Activated gamma-delta T cell treated with anti-CD3 and anti-CD28 coated beads, Interleukin-2, amount 50 U/mL, for 16 hours (primary cell): ENCODE measurements at places on chromosomes 5 and 9.

DNA sequence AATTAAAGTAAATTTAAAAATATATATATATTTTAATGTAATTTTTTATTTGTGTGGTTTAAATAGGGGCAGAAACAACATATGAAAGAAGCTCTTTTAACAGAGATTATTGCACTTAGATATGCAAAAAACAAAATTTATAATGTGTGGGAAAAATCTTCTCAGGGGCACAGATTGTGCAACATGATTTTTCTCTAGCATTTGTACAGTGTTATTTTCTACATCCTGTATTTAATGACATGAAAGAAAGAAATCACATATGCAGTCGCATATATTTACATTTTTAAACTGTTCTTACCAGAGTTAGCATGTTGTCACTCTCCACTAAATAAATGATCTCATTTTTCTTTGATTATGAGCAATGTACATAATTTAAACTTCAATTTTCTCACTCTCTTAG is 265.3 kb upstream of the CTNND2 start:
- no peak for DNase-seq

GRCh38 chr9:16885931-16886330 is 15.5 kb upstream of the BNC2 start:
- no peak for DNase-seq

DNA sequence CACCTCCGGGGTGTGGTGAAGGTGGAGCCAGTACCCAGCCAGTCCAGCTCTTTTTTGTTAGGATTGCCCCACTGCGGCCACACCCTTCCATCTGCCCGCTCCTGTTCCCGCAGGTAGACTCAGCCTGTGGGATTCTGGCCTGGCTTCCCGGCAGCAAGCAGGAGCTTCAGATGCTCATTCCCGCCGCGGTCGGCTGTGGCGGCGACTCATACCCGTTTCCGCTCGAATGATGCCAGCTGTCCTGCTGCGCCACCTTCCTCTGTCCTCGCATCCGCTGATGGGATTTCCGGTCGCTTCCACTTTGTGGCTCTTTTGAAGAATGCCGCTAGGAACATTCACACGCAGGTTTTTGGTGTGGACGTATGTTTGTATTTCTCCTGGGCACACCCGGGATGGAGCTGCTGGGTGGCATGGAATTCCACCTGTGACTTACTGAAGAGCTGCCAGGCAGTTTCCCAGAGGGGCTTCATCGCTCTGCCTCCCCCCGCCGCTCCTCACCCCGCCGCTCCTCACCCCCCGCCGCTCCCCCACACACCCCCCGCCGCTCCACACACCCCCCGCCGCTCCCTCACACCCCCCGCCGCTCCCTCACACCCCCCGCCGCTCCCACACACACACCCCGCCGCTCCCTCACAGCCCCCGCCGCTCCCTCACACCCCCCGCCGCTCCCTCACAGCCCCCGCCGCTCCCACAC is 60.3 kb downstream of the TENT4A start:
- DNase-seq: no peak

GRCh38 chr5:75142566-75143136 is 90.3 kb upstream of the GCNT4 start:
- no peak for DNase-seq

DNA sequence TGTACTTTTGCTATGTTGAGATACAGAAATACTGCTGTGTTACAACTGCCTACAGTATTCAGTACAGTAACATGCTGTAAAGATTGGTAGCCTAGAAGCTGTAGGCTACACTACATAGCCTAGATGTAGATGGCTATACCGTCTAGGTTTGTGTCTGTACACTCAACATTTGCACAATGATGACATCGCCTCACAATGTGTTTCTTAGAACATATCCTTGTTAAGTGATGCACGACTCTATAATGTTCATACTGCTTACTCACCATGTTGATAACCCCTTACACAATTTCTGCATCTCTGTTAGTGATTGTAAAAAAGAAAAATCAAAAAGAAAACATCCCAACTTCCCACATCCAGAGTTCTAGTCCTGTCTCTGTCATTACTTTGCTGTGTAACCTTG is 450.0 kb downstream of the CCDC171 start:
- DNase-seq: no peak

DNA sequence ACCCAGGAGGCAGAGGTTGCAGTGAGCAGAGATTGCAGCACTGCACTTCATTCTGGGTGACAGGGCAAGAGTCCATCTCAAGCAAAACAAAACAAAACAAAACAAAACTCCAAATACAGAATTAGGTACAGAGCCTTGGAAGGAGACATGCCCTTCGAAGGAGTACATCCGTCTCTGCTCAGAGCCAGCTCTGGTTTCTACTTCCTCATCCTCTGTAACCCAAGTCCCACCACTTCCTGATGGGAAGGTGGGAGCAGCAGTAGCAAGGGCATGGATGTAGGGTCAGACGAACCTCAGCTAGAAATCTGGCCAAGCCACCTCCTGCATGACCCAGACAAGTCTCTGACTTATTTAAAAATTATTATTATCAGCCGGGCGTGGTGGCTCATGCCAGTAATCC is 16.5 kb upstream of the STXBP1 start:
- no peak for DNase-seq

DNA sequence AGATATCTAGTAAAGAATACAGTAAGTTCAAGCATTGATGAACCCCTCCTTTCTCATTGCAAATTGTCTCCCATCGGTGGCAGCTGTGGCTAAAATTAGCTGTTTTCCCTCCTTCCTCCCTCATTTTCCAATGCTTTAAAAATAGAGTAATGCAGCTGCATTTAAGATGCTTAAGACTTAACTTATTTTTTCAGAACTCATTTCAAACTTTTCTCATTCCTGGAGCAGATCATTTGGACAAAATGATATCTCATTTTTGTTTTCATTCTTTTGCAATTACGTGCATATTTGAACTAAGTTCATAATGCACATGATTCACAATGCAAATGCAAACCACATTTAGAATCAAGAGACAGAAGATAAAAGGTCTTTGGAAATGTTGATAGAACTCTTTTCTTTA is 14.6 kb downstream of the HSPB3 start:
- no peak for DNase-seq

DNA sequence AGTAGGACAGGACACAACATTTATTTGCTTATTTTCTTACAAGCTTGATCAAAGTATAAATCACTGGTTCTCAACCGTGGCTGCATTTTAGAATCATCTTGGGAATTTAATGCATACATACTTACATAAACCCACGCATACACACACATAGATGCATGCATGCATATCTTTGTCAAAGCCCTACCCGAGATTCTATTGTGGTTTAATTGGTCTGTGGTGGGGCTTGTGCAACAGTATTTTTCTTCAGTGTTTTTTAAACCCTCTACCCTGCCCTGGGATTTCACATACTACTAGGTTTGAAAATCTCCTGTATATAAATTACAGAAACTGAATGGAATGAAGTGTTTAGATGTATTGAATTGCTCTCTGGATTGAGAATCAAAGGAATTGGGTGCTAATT is 1166.2 kb downstream of the MAT2B start:
- DNase-seq: no peak

DNA sequence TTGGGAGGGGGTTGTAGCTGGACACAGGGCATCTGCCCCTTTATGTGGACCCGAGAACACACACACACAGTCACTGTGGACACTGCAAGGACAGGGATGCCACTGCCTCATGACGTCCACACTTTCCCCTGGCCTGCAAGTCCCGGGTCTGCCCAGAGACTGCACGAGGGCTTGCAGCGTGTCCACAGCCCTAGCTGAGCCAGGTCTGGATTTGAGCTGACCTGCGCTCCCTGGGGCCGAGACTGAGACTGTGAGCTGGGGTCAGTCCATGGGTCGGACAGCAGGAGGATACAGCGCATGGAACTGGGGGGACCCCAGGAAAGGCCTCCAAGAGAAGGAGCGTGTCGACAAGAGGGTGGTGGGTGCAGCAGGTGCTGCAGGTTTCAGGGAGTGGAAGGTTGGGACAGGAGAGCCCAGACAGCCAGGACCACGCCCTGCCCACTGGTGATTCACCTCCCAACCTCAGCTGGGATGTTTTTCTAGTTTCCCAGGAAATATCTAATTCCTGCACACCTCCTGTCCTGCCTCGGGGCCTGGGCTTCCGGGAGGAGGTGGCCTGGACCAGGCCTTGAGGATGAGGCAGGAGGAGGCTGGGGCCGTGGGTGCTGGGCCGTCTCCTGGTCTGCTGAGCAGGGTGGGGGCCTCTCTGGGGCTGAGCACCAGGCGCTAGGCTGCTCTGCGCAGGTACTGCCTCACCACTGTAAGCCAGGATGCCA is 806 bp upstream of the RNF224 start:
- no peak for DNase-seq

DNA sequence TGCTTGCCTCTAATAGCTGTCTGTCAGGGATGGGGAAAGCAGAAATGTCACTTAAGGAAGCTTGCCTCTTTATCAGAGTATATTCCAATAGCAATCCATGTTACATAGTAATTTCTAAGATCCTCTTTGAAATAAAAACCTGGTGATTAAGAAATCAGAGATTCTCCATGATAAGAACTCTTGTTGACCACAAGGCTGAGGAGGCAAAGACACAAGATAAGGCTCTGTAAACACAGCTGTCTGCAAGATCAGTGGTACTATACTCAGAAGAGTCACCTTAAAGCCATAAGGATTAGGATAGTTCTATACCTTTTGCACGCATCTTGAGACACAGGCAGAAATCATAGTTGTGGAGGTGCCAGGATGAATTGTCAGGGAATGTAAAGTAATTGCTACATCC is 40.3 kb downstream of the HEXB start:
- no peak for DNase-seq

- DNase-seq: no peak
Measured at GRCh38 chr5:50406877-50407276, 34.2 kb downstream of the EMB start.
